ENCODE measurements at places on chromosomes 4 and X. TPM values are rescaled to one million over a fixed set of nuclear protein-coding genes. Genes with fewer than 3 reads are reported as not detected.
A peak's percentile ranks its signal among the peaks of the same experiment; 100 is the strongest.

The VEGFD gene
- 1.5 TPM for polyA plus RNA-seq

The SPATA4 gene
- polyA plus RNA-seq = 0.40 TPM

DNA sequence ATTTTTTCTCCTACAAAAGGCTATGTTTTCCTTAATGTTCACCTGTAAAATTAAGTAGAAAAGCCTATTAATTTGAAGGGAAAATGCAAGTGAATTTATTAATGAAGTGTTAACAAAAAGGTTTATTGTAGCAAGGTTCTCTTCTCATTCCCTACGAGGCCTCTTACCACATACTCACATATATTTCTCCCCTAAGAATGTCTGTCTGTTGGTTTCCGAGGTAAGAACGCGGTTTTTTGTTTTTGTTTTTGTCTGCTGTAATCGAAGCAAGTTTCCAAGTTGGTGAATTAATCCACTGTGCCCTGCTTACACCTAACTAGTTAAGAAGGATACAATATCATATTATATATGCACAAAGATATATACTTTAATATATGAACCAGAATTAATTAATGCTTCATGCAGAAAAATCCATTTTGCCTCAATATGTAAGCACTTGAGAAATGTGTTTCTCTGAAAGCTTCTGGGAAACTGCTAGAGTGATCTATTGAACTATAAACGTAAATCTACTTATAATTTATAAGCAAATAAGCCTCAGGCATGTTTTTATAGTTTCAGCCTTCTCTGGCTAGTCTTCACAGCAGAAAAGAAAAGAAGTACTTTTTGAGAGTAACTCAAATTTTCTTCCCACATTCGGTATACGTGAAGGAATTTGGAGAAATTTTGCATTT lies 120.8 kb downstream of the EGF start:
- no peak for DNase-seq

GRCh38 chrX:126824338-126825007 lies 4.9 kb downstream of the PRR32 start:
- no peak for DNase-seq

DNA sequence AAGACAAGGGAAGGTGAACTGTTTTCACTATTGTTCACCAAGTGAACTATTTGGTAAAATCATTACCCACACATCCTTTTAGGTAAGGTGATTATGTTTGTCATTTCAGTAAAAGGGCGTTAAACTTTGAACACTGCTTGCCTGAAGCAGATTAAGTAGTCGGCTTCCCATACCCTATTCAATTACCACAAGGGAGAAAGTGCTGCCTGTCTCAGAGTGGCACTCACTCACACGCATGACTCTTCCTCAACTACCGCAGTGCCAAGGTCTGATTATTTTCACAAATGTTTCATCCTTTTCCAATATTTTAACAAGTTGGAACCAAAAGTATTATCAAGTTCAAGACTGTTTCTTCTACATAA lies 11.0 kb downstream of the VEGFC start:
- DNase-seq = no peak

- no peak for DNase-seq
These were observed 95.6 kb downstream of the ADAMTS3 start for GRCh38 chr4:72473434-72473900.

- DNase-seq = peak; percentile 56
These were observed 237.5 kb downstream of the BCOR start for GRCh38 chrX:39859991-39860861.

- DNase-seq = no peak
These were observed 380.8 kb downstream of the TMA16 start for GRCh38 chr4:163875327-163875726.

DNA sequence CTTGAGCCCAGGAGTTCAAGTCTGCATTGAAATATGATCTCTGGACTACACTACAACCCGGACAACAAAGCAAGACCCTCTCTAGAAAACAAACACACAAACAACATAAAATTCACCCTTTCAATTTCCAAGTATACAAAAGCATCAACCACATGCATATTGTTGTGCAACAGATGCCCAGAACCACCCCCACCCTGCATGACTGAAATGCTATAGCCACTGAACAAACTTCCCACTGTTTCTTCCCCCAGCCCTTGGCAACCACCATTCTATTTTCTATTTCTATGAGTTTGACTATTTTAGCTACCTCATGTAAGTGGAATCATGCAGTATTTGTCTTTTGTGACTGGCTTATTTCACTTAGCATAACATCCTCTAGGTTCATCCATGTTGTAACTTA lies 14.2 kb upstream of the C4orf51 start:
- DNase-seq = no peak

GRCh38 chr4:184362396-184362795 lies 112.0 kb downstream of the IRF2 start:
- DNase-seq = no peak

- no peak for DNase-seq
These were observed 9.5 kb downstream of the PRMT9 start for GRCh38 chr4:147674496-147674895.

DNA sequence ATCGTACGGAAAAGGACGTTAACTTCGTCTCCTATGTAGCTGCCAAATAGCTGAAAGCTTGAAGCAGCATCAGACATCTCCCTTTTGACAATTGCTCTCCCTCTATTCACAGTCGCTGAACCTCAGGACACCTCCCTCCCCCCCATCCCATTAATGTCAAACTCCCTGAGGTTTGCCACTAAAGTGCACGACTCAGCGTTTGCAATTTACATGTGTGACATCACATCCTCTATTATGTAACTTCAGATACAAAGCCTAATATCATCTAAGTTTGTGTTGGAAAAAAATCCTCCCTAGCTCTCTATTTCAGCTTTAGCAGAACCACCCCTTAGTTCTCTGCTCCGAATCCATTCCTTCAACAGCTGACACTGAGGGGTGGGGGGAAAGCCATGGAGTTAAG lies 5.5 kb upstream of the NR3C2 start:
- DNase-seq = peak; percentile 19

DNA sequence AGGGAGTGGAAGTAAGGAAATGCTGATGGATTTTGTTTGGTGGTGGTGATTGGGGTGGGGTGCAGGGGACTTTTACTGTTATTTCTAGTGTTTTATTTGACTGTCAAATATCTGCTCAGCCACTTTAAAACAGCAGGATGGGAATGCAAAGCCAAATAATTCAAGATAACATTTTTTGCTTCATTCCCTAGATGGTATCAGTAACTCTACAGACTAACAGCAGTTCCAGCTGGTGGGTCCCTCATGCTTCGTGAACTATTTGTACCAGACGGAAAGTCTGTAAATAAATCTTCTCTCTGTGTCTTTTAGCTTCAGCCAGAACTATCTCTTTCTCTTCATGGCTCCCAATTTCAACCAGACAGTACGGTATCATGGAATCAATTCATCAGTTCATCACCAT lies 27.5 kb downstream of the GPR143 start:
- DNase-seq = no peak

DNA sequence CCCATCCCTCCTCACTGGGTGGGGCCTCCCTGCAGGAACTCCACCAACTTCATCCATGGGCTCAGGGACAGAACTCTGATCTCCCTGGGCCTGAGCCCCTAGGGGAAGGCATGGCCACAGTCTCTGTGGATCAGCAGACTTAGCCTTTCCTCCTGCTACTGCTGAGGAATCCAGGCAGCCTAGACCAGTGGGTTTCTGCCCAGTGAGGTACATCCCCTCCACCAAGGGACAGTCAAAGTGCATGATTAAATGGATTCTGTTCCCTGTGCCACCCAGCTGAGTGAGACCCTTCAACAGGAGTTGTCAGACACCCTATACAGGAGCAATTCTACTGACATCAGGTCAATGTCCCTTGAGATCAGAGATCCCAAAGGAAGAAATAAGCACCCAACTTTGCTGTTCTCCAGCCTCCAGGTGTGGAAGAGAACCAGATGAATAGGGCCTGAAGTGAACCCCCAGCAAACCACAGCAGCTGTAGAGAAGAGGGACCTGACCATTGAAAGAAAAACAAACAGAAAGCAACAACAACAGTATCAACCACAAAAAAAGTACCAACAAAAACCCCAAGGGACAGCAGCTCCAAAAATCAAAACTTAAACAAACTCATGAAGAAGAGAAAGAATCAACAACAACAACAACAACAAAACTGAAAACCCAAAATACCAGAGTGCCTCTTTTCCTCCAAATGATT lies 84.8 kb downstream of the CHIC1 start:
- DNase-seq = no peak

- no peak for DNase-seq
These were observed 6.8 kb downstream of the MSX1 start for GRCh38 chr4:4866124-4866865.

- DNase-seq = no peak
These were observed 7.8 kb downstream of the FRG2 start for GRCh38 chr4:190019023-190019858.

DNA sequence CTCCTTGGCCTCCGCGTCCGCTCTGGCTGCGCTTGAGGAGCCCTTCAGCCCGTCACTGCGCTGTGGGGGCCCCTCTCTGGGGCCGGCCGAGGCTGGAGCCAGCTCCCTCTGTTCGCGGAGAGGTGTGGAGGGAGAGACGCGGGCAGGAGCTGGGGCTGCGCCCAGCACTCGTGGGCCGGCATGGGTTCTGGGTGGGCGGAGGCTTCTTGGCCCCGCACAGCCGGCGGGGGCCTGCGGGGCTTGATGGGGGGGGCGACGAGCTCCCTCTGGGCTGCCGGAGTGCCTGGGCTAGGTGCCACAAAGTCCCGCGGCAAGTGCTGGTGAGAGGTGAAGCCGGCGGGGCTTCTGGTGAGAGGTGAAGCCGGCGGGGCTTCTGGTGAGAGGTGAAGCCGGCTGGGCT lies 61.9 kb downstream of the ANKRD50 start:
- DNase-seq = no peak

- DNase-seq = no peak
These were observed 11.5 kb upstream of the CCDC149 start for GRCh38 chr4:24924309-24924781.

DNA sequence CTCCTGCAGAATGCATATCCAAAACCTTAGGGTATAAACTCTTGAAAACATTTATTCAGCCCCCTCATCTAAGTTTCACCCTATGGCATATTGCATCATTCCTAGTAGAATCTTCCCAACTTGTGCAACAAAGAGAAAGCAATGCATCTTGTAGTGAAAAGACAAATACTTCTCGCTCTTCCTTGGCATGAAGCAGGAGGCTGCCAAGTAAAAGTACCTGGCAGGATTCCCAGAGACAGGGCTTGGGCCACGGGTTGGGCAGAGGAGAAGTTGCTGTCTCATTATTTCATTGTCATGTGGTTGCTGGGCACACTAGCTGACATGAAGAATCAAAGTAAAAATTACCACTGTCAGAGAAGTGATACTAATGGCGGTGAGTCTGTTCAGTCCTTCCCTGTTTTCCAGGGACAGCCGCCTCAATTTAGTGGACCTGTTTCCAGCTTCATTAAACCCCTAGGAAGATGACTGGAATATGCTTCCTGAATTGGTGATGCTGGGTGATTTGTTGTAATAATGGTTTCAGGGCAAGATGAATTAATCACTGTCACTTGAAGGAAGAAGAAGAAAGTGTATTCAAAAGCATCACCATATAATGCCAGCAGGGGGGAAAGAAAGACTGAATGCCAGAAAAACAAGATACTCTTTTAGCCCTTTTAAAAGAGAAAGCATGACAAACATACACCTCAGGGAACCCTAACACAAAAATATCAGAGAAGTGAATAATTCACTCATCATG lies 380.5 kb upstream of the IGFBP7 start:
- DNase-seq = no peak

DNA sequence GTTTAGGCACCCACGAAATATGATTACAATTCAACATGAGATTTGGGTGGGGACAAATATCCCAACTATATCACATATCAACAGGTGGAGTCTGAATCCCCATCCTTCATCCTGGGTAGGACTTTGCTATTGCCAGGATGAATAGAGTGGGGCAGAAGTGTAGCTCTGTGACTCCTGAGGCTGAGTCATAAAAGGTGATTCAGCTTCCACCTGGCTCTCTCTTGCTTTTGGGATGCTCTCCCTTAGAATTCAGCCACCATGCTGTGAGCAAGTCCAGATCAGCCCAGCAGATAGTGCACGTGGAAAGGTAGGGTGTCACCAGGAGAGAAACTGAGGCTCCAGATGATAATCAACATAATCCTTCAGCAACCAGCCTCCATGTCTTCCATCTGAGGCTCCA lies 193.8 kb upstream of the BCOR start:
- DNase-seq = no peak

DNA sequence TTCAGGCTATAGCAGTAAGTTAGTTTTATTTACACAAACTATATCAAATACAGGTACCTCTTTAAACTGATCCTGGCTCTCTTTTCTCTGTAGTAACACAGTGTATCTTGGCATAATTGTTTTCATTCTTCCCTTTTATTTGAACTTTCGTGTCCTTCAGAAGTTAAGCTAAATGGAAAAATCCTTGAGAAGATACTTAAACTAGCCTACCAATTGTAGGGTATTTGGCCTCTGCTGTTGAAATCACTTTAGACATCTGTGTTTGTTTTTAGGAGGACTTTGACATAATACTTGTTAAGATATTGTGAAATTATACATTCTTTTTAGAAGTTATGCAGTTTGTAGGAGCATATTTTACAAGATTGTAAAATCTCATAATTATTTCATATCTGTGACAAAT lies 90.3 kb upstream of the GK2 start:
- no peak for DNase-seq

DNA sequence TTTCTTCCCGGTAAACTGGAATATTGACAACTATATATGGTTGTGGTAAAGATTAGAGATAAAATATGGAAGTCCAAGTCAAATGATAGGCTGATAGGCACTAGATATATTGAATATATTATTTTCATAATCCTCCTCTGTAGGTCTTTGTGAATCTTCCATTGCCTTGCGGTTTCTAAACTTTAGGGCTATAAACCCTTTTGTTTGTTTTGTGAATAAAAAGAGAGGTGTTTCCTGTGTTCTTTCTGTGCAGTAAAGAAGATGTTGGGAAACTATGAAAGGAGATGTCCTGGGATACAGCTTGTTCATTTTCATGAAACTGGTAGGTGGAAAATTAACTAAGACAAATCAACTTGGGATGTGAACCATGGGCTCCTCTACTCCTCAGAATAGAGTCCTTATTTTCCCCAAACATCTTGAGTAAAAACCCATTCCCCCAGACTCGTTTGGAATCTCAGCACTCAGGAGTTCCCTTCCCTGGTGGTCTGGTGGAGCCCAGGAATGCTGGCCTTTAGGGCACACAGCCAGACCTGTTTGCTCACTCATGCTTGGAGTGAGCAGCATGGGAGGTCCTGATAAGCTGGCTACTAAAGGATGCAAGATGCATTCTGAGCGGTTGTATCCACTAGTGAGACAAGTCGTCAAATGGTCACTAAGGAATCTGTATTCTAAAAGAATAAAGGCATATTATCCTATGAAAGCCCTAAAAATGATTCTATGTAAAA lies 22.2 kb downstream of the PRDM8 start:
- no peak for DNase-seq

All from hindlimb muscle (tissue), 1 donor.